ENCODE measurements at places on chromosomes 6 and 20.

GRCh38 chr6:14771016-14771415 lies 474.9 kb upstream of the JARID2 start:
- DNase-seq, result no peak

GRCh38 chr20:32321390-32321789 lies 36.7 kb upstream of the ASXL1 start:
- DNase-seq, result no peak

DNA sequence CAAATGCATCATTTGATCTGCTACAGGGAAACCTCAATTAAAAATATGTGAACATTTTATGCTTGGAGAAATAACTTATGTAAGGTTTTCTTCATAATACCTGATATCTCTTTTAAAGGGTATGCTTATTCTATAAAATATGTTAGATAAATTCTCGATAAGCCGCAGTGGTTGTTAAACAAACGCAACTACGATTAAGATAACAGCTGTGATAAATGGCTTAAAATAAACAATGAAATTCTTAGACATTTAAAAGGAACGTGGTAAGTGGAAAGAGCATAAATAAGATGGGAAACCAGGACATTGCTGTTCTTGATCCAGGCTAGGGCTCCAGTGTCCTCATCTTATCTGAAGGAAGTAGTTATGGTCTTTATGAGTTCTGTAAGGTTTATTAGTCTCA lies 415.9 kb downstream of the CD83 start:
- no peak for DNase-seq

DNA sequence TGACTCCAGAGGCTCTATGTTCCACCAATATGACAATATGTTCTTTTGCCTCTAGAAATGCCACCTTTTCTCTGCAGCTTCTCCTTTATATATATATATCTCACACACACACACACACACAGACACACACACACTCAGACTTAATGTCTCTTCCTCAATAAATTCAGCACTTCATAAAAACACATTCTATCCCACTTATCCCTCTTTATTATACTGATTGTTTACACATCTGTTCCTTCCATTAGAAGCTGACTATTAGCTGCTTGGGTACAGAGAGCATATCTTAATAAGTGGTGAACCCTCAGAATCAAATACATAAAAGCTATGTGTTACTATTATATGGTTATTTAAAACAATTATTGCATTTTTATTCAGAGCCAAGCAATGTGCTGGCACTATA lies 23.3 kb downstream of the NRSN1 start:
- peak; percentile 70 for DNase-seq

DNA sequence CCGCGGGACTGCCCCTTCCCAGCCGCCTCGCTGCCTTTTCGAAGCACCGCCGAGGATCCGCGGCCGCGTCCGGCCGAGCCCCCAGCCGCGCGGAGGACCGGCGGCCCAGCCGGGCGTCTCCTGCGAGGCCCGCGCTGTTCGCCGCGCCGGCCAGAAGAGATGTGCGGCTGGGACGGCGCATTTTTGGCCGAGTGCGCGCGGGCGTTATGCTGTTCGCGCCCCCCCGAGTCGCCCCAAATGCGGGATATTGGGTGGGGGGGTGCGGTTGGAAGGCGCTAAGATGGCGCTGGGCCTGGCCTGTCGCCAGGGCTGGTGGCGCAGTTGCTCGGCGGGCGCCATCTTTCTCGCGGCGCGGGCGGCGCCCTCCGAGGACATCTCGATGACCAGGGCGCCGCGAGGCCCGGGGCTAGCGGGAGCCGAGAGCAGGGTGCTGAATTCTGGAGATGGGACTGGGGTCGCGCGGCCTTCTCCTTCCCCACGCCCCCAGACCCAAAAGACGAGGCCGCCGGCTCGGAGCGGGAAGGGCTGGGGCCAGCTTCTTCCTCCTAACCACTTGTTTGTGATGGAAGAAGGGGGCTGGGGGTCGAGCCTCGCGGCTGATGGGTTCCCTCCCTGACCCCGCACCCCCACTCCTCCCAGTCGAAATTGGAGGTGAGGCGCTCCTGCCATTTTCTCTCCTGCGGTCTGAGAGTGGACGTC lies 1.5 kb downstream of the BICRAL start:
- peak; percentile 87 for DNase-seq

- DNase-seq, result no peak
Observed at GRCh38 chr20:15319439-15319838, 982.0 kb upstream of the FLRT3 start.

DNA sequence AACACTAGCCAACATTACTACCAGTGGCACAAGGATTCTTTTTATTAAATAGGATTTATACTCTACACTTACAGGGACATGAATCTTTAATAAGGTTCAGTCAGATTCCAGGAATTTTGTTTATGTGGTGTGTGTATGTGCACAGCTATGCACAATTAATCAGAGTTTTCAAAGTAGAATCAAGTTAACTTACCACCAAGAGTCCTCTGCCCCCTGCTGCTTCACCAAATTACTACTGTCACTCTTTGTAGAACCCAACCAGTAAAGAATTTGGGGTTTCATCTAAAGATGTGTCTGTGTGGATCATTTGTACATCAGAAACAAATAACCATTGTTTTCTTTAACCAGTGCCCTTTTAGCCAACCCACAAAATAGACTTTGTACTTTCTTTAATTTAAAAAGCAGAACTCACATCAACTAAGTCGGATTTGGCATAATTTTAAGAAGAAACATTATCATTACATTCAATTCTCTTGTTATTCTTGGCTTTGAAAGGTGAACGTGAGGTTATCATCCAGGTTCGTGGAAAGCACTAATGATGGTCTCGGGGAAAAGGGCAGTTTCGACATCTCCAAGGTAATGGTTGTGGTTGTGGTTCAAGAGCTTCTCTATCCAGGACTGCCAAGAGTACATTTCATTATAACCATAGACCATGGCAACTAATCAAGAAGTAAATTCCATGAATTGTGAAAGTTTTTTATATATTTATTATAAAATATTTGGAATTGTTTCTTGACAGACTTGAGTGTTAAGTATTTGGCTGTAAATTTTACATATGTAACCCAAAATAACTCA lies 514.3 kb upstream of the ID4 start:
- no peak for DNase-seq

- no peak for DNase-seq
Observed at GRCh38 chr20:53611449-53611894, 17.8 kb upstream of the ZNF217 start.

GRCh38 chr20:33010133-33010504 lies 2.6 kb downstream of the BPIFB2 start:
- DNase-seq, result no peak

GRCh38 chr6:103177791-103178190 lies 1681.9 kb downstream of the HACE1 start:
- peak; percentile 11 for DNase-seq

DNA sequence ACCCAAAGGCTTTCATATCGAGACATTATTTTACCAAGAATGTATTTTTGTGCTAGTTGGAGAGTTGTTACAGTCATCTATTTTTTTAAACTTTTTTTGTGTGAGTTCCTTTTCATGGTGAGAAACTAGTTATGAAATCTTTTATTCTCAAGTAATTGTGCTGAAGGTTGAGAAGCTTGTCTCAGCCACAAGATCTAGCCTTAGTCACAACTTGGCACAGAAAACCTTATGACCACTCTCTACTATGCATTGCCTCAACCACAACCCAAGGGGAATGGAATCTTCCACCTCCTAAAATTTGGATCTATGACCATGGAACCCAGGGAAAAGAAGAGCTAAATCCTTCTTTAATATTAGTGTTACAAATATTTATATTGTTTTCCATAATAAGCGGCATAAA lies 58.5 kb downstream of the HS3ST5 start:
- DNase-seq, result no peak

DNA sequence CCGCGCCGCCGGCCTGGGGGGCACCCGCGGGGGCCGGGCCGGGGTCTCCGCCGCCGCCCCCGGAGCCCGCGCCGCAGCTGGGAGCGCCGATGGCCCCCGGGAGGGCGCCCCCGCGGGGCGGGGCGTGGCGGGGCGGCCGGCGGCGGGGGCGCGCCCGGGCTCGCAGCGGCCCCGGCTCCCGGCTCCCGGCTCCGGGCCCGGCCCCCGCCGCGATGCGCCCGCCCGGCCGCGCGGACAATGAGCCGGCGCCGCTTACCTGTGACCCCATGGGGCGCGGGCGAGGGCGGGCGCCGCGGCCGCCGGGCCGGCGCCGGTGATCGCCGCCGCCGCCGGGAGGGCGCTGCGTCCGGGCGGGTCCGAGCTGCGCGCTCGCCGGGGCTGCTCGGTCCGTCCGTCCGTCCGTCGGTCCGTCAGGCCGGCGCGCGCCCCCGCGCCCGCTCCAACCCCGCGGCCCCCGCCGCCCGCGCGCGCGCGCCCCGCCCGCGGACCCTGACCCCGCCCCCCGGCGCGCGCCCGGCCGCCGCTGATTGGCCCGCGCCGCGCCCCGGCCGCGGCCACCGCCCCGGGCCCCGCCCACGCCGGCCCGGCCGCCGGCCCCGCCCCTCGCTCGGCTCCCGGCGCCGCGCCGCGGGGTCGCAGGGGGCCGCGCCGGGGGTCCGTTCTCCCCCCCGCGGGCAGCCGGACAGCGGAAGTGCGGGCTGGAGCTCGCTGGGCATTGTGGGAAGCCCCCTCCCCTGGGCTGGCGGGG lies at the start of gene ZBTB46:
Gene ZBTB46 (minus strand): TSS at position 424 of the 748 bp plus-strand sequence. CDS start 40,507 bp downstream, outside the sequence.
- DNase-seq, result peak; percentile 64

DNA sequence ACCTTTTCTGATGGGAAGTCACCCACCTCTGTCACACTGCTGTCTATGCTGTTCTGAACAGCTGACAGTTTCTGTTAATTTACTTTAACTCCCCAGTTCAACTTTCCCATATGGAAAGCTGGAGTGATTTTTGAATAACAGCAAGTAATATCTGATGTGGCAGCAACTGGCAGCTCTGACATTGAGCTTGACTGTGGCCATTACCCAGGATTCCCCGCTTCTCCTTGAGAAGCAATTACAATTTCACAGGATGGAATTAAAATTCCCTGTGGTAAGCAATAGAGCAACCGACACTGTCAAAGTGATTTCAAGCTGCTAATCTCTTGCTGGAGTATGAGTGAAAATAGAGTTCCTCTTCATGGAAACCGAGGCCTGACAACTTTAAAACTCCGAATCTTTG lies 348.1 kb upstream of the SOX4 start:
- DNase-seq, result no peak

GRCh38 chr6:110950440-110950839 lies 8.1 kb upstream of the GTF3C6 start:
- DNase-seq, result no peak

DNA sequence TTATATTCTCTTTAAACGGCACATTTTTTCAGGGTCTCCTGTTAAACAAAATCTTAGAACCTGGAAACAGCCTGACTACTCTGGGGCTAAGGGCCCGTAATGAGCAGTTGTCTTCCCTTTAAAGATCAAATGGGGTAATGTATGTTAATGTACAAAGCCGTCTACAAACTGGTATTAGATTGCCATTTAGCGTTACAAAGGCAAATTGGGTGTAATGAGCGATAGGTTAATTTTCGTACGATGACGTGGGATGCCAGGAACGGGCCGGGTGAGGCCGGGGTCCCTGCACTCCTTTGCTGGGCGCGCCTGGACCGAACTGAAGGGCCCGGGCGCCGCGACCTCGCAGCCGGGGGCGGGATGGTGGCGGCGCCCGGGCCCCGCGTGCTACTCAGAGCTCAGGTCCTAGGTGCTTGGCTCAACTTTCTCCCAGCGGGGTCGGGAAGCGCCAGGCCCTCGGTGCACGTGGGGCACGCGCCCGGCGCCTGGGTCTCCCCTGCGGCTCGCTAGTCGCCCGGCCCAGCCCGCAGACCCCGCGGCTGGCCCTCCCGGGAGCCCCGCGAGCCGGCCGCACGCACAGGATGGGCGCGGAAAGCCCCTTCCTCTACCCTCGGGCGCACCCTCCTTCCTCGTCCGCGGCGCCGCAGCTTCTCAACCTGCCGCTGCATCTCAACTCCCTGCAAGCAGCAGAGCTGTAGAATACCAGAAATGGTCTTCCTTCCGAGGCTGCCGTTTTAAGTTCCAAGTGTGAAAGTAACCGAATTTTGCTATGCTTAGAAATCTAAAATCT lies 5.9 kb downstream of the NKX2-4 start:
- DNase-seq, result no peak

GRCh38 chr6:84013931-84014330 lies 19.6 kb upstream of the MRAP2 start:
- no peak for DNase-seq

DNA sequence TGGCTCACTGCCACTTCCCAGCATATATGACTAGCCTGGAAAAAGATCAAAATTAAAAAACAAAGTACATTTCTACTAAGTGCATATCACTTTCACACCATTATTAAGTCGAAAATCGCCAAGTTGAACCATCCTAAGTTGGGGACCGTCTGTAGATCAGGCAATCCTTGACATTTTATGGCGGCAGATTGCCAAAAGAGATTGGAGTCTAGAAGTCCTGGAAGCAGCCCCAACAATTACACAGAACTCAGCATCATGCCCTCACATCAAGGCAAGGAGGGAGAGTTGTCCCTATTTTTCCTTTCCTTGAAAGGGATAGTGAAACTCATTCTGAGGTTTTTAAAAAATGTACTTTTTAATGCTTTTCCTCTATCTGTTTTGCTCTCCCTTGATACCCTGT lies 30.7 kb downstream of the SLC22A3 start:
- no peak for DNase-seq

DNA sequence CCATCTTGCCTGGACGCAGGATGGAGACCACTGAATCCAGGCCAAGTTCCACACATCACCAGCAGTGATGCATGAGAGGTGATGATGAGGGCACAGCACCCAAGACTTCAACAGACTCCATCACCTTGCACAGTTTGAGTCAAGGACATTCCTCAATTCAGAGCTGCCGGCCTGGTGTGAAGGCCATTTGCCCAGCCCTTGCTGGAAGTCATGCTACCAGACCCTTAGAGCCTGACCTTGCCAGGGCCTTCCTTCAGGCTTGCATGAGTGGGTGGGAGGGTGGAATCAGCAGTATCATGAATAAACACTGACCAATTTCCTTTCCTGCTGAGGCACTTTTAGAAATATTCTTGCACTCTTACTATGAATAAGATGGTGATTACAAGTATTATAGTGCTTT lies 130.2 kb upstream of the SSTR4 start:
- no peak for DNase-seq

GRCh38 chr6:166916824-166917223 lies 39.5 kb downstream of the RNASET2 start:
- DNase-seq, result no peak
